Activated CD4-positive, alpha-beta memory T cell treated with anti-CD3 and anti-CD28 coated beads, Interleukin-2, amount 10 ng/mL, durations not matched to agents 7 days and 5 days (primary cell): ENCODE measurements at places on chromosomes 4 and X. TPM values are rescaled to one million over a fixed set of nuclear protein-coding genes. Genes with fewer than 3 reads are reported as not detected.

- H3K4me3 ChIP-seq: no peak overlapping the region
- peaks cover 4% of the 10 kb centered on the region for H3K4me1 ChIP-seq
- H3K27me3 ChIP-seq: no peaks in the 10 kb centered on the region
- peaks cover 31% of the 10 kb centered on the region for H3K36me3 ChIP-seq
These were observed 8.2 kb downstream of the FANCB start for GRCh38 chrX:14864631-14865030.

GRCh38 chr4:62960415-62960814 is 1448.8 kb downstream of the TECRL start:
- H3K36me3 ChIP-seq: no peaks in the 10 kb centered on the region
- H3K27ac ChIP-seq: no peak overlapping the region
- no peak overlapping the region for H3K4me3 ChIP-seq
- no peaks in the 10 kb centered on the region for H3K27me3 ChIP-seq

- no peak for DNase-seq
- H3K4me1 ChIP-seq: no peaks in the 10 kb centered on the region
- no peak overlapping the region for H3K27ac ChIP-seq
- peaks cover 10% of the 10 kb centered on the region for H3K27me3 ChIP-seq
These were observed 11.0 kb downstream of the INTU start for GRCh38 chr4:127643791-127644190.

DNA sequence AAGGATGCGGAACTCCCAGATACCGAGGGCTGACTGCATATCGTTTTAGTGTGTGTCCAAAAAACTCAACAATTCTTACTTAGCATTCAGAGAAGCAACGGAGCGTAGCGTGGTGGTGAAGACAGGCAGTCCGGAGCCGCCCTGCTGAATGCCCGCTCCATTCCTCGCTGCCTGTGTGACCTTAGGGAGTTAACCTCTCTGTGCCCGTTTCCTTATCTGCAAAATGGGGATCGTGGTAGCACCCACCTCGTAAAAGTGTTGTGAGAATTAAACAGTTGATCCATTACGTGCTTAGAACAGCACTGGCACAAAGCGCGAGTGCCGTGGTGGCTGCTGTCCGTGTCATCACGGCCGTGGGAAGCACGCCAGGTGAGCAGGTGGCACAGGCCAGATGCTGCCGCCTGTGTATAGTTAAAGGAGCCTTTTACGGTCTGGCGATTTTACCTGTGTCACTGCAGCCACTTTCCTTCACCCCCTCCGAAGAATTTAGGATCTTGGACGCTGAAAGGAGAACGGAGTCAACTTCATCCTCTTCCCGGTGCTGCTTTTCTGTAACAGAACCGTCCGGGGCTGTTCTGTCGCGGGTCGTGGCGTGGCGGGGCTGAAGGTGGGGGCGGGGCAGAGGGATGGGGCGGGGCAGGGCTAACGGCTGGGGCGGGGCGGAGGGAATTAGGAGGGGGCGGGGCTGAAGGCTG is 885 bp downstream of the CCDC110 start:
- DNase-seq: peak; percentile 42
- H3K27me3 ChIP-seq: peaks cover 60% of the 10 kb centered on the region

DNA sequence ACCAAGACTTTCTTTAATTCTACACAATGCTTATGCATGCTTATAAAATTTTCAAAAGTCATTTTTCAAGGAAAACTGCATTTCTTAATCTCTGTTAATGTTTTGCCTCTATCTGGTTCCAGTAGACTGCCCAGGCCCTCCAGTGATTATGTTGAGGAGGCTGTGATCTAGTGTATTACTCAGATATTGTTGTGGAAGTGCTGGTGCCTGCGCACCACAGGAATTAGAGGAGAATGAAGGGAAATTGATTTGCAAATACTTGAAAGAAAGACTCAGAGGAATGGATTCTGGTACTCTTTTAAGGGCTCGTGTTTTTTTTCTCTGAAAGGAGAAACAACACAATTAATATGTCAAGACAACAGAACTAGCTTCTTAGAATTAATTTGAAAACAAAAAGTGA is 1015.1 kb downstream of the RPA4 start:
- H3K36me3 ChIP-seq: no peaks in the 10 kb centered on the region
- H3K4me3 ChIP-seq: no peak overlapping the region
- H3K4me1 ChIP-seq: no peaks in the 10 kb centered on the region
- H3K27me3 ChIP-seq: no peaks in the 10 kb centered on the region

DNA sequence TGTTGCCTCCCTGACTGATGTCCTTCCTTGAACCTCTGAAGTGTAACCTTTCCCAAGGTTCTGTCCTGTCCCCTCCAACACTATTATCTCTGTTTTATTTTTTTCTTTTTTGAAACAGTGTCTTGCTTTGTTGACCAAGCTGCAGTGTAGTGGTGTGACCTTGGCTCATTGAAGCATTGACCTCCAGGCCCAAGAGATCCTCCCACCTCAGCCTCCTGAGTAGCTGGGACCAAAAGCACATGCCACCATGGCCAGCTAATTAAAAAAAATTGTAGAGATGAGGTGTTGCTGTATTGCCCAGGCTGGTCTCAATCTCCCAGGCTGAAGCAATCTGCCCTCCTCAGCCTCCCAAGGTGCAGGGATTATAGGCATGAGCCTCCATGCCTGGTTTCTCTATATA is 59.0 kb downstream of the EDA start:
- H3K27me3 ChIP-seq: no peaks in the 10 kb centered on the region
- H3K36me3 ChIP-seq: no peaks in the 10 kb centered on the region
- no peak overlapping the region for H3K27ac ChIP-seq
- no peak overlapping the region for H3K4me3 ChIP-seq
- no peak for DNase-seq

DNA sequence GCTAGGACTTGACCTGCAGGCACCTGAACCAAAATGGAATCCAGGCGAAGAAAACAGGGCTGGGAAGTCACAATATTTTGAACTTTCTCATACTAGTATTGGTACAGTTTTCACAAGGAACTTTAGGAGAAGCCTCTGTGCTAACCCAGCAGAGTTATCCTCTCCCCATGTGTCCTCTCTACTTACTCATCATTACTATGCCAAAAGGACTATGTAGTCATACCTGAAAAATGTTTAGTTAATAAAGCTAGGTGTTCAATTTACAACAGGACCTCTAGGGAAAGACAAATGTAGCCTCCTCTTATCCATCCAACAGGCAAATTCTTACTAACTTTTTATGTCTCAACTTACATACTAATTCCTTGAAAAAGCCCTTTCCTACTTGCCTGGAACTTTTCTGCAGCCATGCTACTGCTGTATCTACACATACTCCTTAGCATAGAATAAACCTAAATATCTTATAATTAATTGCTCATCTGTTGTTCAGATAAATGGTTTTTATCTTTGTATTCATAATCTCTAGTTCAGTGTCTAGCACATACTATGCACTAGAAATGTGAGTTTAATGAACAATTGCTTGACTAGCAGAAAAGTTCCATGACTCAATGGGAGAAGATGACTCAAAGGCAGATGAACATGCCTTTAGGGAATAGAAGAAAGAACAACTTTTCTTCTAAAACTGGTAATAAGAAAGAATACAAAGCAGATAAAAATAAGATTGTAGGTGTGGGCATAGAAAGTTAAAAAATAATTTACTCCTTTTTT is 215.5 kb upstream of the VEGFC start:
- no peak for DNase-seq
- no peaks in the 10 kb centered on the region for H3K4me1 ChIP-seq
- no peaks in the 10 kb centered on the region for H3K27me3 ChIP-seq
- no peak overlapping the region for H3K27ac ChIP-seq

GRCh38 chr4:82839624-82840023 is 41.0 kb upstream of the SCD5 start:
- H3K4me3 ChIP-seq: no peak overlapping the region
- H3K4me1 ChIP-seq: no peaks in the 10 kb centered on the region
- no peak for DNase-seq
- H3K36me3 ChIP-seq: peaks cover 44% of the 10 kb centered on the region

- no peaks in the 10 kb centered on the region for H3K4me1 ChIP-seq
- no peaks in the 10 kb centered on the region for H3K27me3 ChIP-seq
- no peaks in the 10 kb centered on the region for H3K36me3 ChIP-seq
- no peak for DNase-seq
These were observed 78.1 kb downstream of the SRPX start for GRCh38 chrX:38142610-38143009.

GRCh38 chrX:40057405-40057804 is 40.4 kb downstream of the BCOR start:
- H3K27ac ChIP-seq: no peak overlapping the region
- peaks cover 8% of the 10 kb centered on the region for H3K4me1 ChIP-seq
- DNase-seq: no peak
- H3K4me3 ChIP-seq: no peak overlapping the region
- peaks cover 73% of the 10 kb centered on the region for H3K36me3 ChIP-seq

GRCh38 chr4:171891038-171891437 is 77.8 kb downstream of the GALNTL6 start:
- H3K27me3 ChIP-seq: no peaks in the 10 kb centered on the region
- no peak overlapping the region for H3K4me3 ChIP-seq
- no peak overlapping the region for H3K27ac ChIP-seq
- no peaks in the 10 kb centered on the region for H3K4me1 ChIP-seq
- DNase-seq: no peak

DNA sequence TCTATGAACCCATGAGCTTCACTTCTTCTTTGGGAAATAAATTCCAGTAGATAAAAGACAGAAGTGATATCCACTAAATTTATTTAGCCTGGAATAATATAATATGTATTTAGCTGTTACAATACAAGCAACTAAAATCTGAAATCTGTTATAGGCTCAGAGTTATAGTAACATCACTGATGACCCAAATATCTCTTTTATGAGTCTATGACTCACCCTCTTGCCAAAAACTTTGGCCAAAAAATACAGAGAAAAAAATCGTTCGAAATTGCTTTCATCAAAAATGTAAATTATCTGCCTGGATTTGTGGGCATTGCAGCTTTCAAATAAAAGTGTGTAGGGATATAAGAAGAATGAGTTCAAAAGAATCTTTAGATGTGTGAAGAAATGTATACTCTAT is 89.4 kb upstream of the DKK2 start:
- no peaks in the 10 kb centered on the region for H3K4me1 ChIP-seq
- DNase-seq: no peak
- H3K4me3 ChIP-seq: no peak overlapping the region
- H3K27ac ChIP-seq: no peak overlapping the region
- H3K36me3 ChIP-seq: no peaks in the 10 kb centered on the region

DNA sequence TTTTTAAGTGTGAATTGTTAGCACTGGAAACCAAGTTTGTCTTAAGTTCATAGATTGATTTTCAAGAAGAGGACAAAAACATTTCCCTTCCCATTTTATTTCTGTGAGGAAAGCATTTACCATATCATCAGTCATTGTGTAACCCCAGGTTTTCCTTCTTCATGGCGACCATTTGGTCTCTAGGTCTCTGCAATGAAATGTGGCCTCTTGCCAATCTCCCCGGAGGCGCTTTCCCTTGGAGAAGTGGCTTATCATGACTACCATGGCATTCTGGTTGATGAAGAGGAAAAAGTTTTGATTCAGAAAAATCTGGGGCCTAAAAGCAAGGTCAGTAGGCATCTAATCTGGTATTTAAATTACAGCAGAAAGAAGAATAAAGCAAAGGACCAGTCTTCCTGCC is 54.4 kb downstream of the ADD1 start:
- no peaks in the 10 kb centered on the region for H3K27me3 ChIP-seq
- H3K4me3 ChIP-seq: no peak overlapping the region
- H3K36me3 ChIP-seq: peaks cover 71% of the 10 kb centered on the region

- no peak overlapping the region for H3K27ac ChIP-seq
- no peak overlapping the region for H3K4me3 ChIP-seq
- peaks cover 37% of the 10 kb centered on the region for H3K4me1 ChIP-seq
These were observed 3.4 kb upstream of the MAML3 start for GRCh38 chr4:140157341-140157740.

- peaks cover 30% of the 10 kb centered on the region for H3K36me3 ChIP-seq
- H3K27me3 ChIP-seq: no peaks in the 10 kb centered on the region
- H3K27ac ChIP-seq: peak overlapping the region; percentile 58
These were observed 623.8 kb upstream of the DIPK2B start for GRCh38 chrX:45824471-45824870.

DNA sequence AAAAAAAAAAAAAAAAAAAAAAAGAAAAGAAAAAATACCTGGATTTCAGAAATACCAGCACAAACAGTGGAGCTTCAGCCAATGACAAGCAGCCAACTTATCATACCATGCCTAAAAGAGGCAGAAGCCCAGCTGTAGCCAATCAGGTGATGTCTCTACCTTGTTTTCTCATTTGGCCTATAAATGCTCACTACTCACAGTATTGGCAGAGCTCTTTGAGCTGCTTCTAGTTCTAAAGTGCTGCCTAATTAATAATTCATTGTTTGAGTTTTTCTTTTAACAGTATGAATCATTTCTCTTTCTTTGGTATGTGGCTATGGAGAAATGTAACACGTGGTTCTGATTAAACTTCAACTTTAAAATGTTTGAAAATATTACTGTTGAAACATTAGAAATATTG is 188.8 kb upstream of the TECRL start:
- H3K27ac ChIP-seq: no peak overlapping the region
- H3K27me3 ChIP-seq: no peaks in the 10 kb centered on the region
- DNase-seq: no peak
- no peak overlapping the region for H3K4me3 ChIP-seq

GRCh38 chrX:21658152-21658737 is at the start of gene KLHL34:
Gene KLHL34, minus strand, starts transcription at chrX:21658330. Its CDS starts 542 bp downstream, at chrX:21657788.
- H3K27me3 ChIP-seq: peaks cover 6% of the 10 kb centered on the region
- peaks cover 2% of the 10 kb centered on the region for H3K36me3 ChIP-seq
- H3K4me3 ChIP-seq: peak within 1 kb of the TSS; percentile 44
- H3K27ac ChIP-seq: no peak within 1 kb of the TSS
- DNase-seq: no peak

DNA sequence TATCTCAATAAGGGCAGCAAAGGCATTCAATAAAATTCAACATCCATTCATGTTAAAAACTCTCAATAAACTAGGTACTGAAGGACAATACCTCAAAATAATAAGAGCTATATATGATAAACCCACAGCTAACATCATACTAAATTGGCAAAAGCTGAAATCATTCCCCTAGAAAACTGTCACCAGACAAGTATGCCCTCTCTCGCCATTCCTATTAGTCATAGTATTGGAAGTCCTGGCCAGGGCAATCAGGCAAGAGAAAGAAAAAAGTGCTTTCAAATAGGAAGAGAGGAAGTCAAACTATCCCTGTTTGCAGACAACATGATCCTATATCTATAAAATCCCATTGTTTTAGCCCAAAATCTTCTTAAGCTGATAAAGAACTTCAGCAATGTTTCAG is 116.8 kb downstream of the TENT5D start:
- no peaks in the 10 kb centered on the region for H3K27me3 ChIP-seq
- no peak overlapping the region for H3K27ac ChIP-seq
- H3K36me3 ChIP-seq: no peaks in the 10 kb centered on the region

The EMCN gene
- total RNA-seq: not detected

The RPA4 gene
- total RNA-seq: 0.73 TPM

The CXorf65 gene
- 26.4 TPM for total RNA-seq

The PNMA3 gene
- total RNA-seq: 3.6 TPM

The SORCS2 gene
- total RNA-seq: 0.10 TPM

The DCHS2 gene
- total RNA-seq: not detected

The EREG gene
- not detected for total RNA-seq

The RXFP1 gene
- not detected for total RNA-seq

The MAGEA4 gene
- not detected for total RNA-seq

The STIM2 gene
- 58.7 TPM for total RNA-seq

The SATL1 gene
- total RNA-seq: not detected

The HAUS7 gene
- 33.8 TPM for total RNA-seq

The ZCCHC4 gene
- 8.4 TPM for total RNA-seq

The TRPC5OS gene
- total RNA-seq: not detected
